ENCODE measurements at places on chromosomes 2 and 18. TPM values are rescaled to one million over a fixed set of nuclear protein-coding genes. Genes with fewer than 3 reads are reported as not detected.

DNA sequence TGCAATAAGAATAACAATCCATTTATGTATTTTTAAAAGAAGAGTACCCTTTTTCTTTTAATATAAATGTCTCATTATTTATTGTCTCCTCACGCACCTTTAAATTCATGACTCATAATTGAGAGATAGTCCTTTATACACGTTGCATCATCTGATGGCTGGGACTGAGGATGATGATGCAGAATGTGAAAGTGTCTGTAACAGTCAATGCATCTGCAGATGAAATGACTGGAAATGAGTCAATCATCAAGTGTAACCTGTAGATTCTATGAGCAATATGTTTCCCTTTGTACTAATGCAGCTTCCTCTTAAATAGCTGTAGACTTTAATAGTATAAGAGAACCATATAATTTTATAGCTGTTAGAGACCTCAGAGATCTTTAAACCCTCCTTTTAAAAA, 26.1 kb upstream of the SYT4 start:
- no peak for DNase-seq
- no peaks in the 10 kb centered on the region for H3K27me3 ChIP-seq
- H3K4me1 ChIP-seq = no peaks in the 10 kb centered on the region
- no peaks in the 10 kb centered on the region for H3K36me3 ChIP-seq
- H3K4me3 ChIP-seq = no peak overlapping the region

Gene SUMO1
- 70.1 TPM for total RNA-seq

Gene CABLES1
- total RNA-seq = 44.2 TPM

Gene LRRTM4
- total RNA-seq = 0.77 TPM

Gene KYNU
- total RNA-seq = 30.6 TPM

- no peaks in the 10 kb centered on the region for H3K4me1 ChIP-seq
- no peaks in the 10 kb centered on the region for H3K27me3 ChIP-seq
- no peak overlapping the region for H3K4me3 ChIP-seq
- H3K27ac ChIP-seq = no peak overlapping the region
Measured at GRCh38 chr2:11967946-11968465, 221.6 kb downstream of the LPIN1 start.

Gene FAM161A
- 2.6 TPM for total RNA-seq
